ENCODE measurements at places on chromosomes 7 and 10.

DNA sequence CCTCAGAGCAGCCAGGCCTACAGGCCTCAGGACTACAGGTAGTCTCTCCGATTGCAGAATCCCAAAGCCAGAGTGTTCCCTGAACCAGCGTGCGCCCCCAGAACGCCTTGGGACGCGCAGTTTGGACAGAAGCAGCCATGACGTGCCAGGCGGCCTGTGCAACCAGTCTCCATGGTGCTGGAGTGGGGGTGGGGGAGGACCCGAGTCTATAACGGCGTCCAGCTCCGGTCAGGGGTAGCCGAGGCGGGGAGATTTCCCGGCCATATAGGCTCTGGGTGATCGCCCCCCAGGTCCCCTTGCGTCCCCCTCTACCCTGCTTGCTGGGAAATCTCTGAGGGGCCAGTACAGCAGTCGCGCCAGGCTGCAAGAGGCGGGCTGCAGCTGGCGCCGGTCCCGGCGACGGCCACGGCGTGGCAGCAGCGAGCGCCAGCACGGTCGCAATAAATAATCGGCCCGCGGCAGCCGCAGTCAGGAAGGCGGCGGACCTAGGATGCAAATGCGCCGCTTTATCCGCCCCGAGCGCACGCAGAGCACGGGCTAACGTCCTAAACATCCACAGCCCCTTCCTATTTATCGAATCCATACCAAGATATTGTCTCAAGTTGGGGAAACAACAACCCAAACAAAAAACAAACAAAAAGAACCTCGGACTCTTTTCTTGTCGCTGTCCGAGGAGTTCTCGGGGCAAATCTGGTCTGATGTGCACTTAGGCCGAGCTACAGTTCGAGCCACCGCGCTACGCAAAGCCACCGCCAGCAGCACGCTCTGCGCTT lies 1.6 kb downstream of the HOXA3 start:
- DNase-seq, result peak; percentile 77

- no peak for DNase-seq
Observed at GRCh38 chr10:113179265-113179664, 229.2 kb downstream of the TCF7L2 start.

- DNase-seq, result no peak
Observed at GRCh38 chr10:75105576-75106197, 5.8 kb upstream of the SAMD8 start.

DNA sequence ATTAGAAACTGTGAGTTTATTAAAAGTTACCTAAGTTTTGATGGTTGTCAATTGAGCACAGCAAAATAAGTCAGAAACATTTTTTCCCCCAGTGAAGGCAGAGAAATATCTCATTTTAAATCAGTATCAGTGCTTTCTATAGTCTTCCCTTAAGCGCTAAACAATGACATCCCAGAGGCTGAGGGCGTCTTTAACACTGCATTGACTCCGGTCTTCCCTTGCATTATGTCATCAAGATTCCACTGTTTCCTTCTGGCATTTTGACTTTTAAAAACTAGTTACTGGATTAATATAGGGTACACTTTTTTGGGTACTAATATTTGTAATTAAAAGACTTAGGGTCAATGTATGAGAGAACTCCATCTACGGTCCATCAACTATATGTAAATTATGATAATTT lies 3.9 kb downstream of the GLUD1 start:
- no peak for DNase-seq

GRCh38 chr10:76735866-76736265 lies 901.7 kb downstream of the KCNMA1 start:
- no peak for DNase-seq

DNA sequence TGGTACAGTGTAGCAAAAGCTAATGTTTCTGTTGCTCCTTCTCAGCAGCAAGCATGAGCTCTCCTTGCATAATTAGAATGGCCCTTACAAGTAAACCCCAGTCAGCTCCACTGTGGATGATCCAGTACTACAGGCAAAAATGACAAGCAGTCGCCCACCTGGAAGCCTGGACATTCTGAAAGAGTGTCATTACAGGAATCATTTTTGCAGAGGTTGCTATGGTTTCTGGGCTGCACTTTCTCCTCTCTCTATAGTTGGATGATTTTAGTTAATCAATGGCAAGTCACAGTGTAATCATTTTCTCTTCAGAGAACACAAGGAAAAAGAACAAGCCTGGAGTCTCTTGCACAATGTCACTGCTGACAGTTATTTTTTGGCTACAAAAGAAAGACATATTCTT lies 102.9 kb upstream of the MYO3A start:
- DNase-seq, result no peak

- DNase-seq, result no peak
Observed at GRCh38 chr10:131899116-131899690, 1.6 kb upstream of the PPP2R2D start.

GRCh38 chr7:83882551-83882950 lies 233.6 kb upstream of the SEMA3E start:
- no peak for DNase-seq

GRCh38 chr7:47392241-47392759 lies 189.6 kb downstream of the TNS3 start:
- DNase-seq, result no peak

DNA sequence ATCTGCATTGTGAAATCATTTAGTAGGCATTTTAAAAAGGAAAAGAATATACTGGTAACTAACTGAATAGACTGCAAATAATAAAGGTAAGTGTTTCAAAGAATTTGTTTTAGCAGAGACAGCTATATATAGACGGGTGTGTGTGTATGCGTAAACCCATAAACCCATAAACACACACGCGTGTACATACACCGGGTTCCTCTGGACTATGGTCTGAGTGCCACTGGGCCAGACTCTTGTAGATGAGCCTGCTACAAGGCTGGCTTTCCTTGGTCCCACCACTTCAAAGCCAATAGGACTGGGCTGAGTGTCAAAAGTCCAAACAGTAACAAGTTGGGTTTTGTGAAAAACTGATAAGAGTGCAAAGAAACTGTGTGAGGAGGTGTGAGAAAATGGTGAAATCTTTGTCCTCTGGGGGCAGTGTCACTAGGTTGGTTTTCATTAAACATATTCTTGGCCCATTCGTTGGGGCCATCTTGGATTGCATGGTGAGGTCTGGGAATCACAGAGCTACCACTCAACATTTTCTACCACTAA lies 39.8 kb downstream of the GNA12 start:
- peak; percentile 26 for DNase-seq

GRCh38 chr10:36638462-36639155 lies 486.8 kb upstream of the ANKRD30A start:
- no peak for DNase-seq

GRCh38 chr7:132636581-132636980 lies 60.3 kb upstream of the PLXNA4 start:
- DNase-seq, result no peak

GRCh38 chr7:139730746-139731612 lies 46.8 kb downstream of the HIPK2 start:
- DNase-seq, result peak; percentile 40

- no peak for DNase-seq
Observed at GRCh38 chr7:78118470-78118869, 319.9 kb downstream of the PHTF2 start.

DNA sequence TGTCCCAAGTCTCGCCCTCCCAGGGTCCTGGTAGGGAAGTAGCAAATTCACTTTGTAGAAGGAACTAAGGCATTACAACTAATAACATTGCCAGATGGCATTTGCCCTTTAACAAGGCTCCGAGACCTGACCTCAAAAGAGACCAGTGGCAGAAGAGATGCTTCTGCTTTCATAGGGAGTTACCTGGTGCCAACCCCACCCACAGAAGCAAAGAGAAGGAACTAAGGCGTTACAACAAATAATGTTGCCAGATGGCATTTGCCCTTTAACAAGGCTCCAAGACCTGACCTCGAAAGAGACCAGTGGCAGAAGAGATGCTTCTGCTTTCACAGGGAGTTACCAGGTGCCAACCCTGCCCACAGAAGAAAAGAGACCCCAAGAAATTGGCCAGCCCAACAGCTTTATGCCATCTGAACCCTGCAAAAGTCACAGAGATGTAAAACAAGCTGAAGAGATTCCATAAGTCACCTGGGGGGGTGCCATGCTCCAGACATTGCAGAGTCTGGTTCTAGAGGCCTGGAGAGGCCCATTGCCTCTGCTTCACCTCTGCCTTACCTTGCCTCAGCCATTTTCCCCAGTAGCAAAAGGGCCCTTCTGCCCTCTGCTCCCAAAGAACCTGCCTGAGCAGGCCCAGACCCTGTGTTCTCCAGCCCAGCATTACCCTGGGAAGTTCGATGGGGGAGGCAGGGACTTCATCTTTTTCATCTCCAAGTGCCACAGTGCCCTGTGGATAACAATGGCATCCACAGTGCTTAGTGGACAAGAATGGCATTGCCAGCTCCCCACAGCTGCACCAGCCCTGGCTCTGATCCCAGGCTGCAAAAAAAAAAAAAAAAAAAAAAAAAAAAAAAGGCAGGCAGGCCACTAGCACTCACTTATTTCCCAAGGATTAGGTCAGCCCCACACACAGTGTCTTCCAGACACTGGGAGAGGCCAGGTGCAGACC lies 179.5 kb upstream of the PLXNA4 start:
- no peak for DNase-seq

DNA sequence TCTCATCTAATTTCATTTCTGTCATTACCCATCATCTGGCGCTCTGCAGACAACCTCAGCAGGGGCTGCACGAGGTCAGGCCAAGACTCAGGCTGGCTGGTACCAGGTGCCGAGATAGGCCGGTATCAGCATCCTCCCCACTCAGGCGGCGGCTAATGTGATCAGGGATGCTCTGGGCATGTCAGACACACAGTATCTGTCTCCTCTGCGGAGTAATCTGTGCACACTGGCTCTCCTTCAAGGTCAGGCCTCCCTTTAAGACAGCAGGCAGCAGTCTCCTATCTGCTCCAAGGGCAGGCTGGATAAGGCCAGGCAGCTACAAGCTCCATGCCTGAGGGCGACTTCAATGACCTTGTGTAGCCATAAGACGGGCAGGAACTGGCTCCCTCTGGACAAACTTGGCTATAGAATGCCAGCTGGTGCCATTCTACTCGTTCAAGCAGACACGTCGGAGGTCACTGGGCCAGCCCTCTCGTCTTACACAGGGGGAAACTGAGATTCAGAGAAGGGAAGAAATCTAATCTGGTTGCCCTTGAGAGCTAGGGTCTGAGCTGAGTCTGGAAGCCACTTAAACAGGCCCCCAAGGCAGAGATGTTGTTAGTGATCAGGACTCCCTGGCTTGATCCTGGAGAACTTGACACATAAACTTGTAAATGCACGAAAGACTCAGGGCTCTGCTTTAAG lies 59.3 kb downstream of the ARHGAP22 start:
- no peak for DNase-seq

DNA sequence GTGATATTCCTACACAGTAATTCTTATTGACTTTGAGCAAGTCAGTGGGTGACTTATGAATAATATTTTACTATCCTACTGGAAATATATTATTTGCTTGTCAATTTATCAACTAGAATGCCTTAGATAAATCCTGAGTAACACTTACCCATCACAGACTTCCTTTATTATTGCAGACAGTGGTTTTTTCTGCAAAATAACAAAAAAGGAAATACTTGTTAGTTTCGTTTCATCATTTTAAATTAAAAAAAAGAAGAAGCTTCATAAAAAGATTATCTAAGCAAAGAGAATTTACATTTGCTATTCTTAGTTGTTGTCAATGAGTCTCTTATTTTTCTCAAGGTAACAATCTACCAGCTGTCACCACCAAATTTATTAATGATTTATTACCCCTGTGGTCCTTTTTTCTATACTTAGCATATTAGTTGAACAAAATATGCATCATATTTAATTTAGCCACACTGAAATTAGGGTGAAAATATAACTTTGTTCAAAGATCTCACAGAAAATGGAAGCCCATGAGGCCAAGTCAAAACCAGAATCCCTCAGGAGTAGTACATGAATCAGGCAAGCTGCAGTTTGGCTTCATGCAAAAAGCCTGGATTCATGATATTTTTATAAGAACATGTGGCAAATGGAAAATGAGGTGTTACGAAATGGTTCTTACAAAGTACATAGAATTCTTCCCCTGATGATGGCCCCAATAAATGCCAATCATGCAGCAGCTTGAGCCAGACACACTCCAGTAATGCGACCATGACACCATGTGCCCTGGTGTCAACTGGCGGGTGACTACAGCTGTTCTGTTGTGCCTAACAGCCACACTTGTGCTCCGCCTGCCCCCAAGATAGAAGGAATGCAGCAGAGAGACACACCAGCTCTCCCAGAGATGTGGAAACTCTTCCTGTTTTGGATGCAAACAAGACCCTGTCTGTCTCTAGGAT lies 132.6 kb downstream of the ELMO1 start:
- no peak for DNase-seq

DNA sequence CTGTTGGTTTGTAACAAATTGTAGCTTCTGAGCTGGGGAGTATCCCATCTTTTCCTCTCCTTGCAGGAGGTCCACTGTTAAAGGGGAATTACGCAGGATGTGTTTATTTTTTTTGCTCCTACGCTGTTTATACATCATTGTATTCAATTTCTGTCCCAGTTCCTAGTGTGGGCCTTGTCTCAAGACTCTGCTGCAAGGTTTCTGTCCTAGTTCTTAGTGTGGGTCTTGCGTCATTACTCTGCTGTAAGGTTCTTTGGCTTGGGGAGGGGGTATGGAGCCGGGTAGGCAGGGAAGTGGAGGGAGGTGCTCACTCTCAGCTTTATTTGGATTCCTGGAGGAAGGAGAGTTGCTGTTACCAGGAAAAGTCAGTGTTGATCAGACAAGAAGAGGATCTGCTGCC lies 64.0 kb upstream of the TRIM8 start:
- no peak for DNase-seq

GRCh38 chr7:107046491-107047259 lies 2.2 kb downstream of the PRKAR2B start:
- DNase-seq, result no peak

DNA sequence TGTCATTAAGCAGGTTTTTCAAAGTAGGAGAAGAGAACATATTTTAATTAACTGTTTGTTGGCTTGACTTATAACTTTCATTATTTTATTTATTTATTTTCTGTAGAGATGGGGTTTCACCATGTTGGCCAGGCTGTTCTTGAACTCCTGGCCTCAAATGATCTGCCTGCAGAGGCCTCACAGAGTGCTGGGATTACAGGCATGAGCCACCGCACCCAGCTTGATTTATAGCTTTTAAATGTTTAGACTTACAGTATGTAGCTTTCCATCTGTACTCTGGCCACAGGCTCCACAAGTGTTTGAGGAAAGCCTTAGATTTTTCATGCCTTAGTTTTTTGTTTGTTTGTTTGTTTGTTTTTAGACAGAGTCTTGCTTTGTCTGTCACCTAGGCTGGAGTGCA lies 72.7 kb upstream of the IFRD1 start:
- DNase-seq, result no peak

DNA sequence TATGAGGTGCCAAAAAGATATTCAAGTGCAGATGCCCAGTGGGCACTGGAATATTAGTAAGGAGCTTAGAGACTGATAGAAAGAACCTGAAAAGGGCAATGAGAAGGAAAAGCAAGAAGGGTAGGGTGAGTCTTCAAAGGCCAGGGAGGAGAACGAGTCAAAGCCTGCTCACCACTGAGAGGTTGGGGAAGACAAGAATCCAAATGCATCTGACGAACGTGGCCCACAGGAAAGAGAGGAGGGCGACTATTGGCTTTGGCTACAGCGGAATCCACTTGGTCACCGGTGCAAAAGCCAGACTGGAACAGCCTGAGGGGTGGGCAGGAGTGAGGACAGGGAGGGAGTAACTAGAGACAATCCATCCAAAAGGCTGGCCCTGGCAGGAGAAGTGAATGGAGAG lies 216.7 kb upstream of the KLF14 start:
- no peak for DNase-seq

- no peak for DNase-seq
Observed at GRCh38 chr10:72888151-72888638, 5.3 kb upstream of the OIT3 start.

- DNase-seq, result no peak
Observed at GRCh38 chr7:15680446-15680845, 6.0 kb downstream of the MEOX2 start.

All from prostate gland (tissue), 2 donors.